RKO (cell line): ENCODE measurements at places on chromosomes 3 and 15.

DNA sequence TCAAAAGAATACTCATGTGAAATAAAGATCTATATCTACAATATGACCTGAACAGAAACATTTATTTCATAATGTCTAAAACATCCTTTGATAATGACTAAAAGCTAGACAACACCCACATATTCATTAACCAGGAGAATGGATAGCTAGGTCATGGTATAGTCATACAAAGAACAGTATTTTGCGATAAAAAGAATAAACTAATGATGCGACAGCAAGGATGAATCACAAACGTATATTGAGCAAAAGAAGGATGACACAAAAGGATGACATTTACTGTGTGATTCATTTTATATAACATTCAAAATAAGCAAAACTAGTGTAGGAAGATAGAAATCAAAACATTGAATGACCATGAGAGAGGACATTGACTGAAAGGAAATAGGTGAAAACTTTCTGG is 1233.1 kb downstream of the OTOL1 start:
- peak; percentile 79 for DNase-seq

- peak; percentile 55 for DNase-seq
Measured at GRCh38 chr15:62769604-62770003, 272.9 kb upstream of the TPM1 start.

DNA sequence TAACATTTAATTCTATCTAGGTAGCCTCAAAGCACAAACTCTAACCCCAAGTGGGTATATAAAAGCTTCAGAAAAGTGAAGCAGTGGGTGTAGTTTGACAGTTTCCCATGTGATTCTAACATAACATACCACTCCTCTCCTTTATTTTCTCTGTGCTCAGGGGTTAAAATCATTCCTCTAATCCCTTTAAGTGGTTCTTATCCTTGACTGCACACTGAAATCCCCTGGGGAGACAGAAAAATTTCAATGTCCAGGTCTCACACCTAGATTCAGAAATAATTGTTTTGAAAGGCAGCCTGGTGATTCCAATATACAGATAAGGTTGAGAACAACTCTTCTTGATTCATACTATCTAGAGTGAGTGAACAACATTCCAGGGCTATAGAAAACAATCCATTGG is 986.4 kb downstream of the ROBO1 start:
- DNase-seq: no peak

- DNase-seq: no peak
Measured at GRCh38 chr15:28117432-28117990, 18.4 kb upstream of the OCA2 start.

GRCh38 chr3:50806806-50807205 is 132.1 kb downstream of the DOCK3 start:
- no peak for DNase-seq

GRCh38 chr15:62895139-62895866 is 147.2 kb upstream of the TPM1 start:
- DNase-seq: no peak

- no peak for DNase-seq
Measured at GRCh38 chr15:81315452-81316175, 8.3 kb downstream of the STARD5 start.

DNA sequence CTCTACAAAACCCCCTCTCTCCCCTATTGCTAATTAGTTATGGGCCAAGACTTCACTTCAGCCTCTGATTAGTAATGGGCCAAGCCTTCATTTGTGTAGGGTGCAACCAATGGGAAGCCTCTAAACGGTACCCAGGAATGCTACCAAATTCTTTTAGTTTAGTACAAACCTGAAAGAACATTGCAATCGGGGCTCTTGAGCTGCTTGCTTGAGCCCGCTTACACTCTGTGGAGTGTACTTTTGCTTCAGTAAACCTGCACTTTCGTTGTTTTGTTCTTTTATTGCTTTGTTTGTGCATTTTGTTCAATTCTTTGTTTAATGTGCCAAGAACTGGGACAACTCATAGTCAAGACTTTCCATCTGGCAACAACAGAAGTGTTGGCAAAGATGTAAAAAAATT is 26.2 kb downstream of the DNAAF4 start:
- no peak for DNase-seq

DNA sequence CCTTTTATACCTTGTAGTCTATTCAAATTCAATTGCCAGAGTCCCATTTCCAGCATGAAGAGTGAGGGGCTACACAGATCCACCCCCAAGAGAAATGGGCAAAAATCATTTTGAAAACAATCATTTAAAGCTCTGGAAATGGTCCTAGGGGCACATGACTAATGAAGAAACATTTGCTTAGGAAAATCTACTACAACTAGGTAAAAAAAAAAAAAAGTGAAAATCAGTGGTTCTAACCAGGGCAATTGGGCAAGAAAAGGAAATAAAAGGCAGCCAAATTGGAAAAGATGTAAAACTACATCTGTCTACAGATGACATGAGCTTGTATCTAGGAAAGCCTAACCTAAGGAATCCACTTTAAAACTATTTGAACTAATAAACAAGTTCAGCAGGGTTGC is 9.4 kb downstream of the IMPG2 start:
- no peak for DNase-seq

DNA sequence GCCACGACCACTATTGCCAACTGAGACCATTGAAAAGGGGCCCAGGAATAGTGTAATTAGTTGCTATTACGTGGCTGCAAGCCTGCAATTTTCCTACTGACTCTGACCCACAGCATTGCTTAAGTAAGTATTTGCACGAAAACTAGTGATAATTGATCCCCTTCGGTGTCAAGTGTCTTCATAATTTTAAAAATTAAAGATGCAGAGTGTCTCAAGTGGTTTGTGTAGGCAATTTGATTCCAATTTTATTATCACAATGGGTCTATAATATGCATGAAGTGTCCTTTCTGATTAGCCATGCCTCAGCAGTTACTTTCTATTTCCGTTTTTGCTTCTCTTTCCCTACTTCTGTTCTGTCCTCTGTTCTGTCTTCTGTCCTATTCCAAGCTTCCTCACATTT is 259.2 kb downstream of the C3orf38 start:
- no peak for DNase-seq

- no peak for DNase-seq
Measured at GRCh38 chr3:95615592-95616310, 1198.6 kb upstream of the EPHA6 start.

- no peak for DNase-seq
Measured at GRCh38 chr3:153752405-153753027, 368.7 kb upstream of the ARHGEF26 start.

- no peak for DNase-seq
Measured at GRCh38 chr3:129979905-129980304, 5.4 kb downstream of the TRH start.

- DNase-seq: no peak
Measured at GRCh38 chr3:175066617-175067415, 207.7 kb downstream of the NAALADL2 start.

DNA sequence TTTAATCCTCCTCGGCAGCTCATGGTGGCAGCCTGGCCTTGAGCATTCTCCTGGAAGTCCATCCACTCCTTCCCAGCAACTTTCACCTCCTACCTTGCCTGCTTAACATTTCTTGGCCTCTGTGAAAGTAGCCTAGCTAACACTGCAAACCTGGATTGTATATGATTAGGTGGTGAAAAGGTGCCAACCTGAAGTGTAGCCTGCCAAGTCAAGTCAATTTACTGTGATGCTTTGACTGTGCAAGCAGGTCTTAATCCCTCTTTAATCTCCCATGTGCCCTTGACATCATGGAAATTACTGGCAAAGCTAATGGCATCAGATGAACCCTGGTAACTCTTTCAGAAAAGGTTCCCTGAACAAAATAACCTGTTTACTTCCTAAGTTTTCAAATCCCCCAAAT is 169.7 kb upstream of the NR2F2 start:
- DNase-seq: no peak

DNA sequence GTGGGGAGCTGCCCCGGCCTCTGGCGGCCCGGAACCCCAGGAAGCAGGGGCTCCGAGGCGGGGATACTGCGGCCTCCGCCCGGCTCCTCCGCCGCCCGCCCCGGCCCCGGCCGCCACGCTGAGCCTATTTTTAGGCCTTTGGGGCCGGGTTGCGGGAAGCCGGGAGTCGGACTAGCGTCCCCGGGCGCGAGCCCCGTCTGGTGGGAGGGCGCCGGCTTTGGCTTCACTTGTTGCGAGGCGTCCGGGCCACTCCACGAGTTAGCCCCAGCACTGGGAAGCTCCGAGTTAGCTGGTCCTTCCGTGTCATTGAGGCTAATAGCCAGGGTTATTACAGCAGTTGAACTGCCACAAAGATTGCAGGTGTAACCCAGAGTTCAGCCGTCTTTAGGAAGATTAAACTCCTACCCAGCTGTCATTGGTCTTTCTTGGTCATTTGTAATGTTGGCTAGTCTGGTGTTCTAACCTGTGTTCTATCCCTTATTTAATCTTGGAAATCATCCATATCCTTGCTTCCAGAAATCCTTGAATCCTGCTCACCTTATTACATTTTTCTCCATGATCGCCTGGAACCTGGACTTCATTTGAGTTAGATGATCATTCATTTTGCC is 791 bp downstream of the GYG1 start:
- peak; percentile 51 for DNase-seq

DNA sequence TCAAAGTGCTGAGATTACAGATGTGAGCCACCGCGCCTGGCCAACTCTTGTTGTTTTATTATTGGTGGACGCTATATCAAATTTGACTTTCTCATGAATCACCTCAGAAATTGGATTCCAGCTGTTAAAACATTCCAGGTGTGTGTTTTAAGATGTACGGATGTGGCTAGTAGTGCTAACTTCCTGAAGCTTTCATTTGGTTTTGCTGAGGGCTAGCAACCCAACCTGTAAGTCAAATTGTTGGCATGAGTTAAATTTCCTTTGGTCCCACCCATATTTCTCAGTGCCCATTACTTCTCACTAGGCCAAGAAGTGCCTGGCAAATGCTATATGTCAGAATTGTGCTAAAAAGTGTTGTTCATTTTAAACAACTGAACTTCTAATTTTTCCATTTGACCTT is 13.1 kb upstream of the KAT2B start:
- no peak for DNase-seq

- DNase-seq: peak; percentile 31
Measured at GRCh38 chr3:178419071-178419470, 117.2 kb upstream of the KCNMB2 start.

DNA sequence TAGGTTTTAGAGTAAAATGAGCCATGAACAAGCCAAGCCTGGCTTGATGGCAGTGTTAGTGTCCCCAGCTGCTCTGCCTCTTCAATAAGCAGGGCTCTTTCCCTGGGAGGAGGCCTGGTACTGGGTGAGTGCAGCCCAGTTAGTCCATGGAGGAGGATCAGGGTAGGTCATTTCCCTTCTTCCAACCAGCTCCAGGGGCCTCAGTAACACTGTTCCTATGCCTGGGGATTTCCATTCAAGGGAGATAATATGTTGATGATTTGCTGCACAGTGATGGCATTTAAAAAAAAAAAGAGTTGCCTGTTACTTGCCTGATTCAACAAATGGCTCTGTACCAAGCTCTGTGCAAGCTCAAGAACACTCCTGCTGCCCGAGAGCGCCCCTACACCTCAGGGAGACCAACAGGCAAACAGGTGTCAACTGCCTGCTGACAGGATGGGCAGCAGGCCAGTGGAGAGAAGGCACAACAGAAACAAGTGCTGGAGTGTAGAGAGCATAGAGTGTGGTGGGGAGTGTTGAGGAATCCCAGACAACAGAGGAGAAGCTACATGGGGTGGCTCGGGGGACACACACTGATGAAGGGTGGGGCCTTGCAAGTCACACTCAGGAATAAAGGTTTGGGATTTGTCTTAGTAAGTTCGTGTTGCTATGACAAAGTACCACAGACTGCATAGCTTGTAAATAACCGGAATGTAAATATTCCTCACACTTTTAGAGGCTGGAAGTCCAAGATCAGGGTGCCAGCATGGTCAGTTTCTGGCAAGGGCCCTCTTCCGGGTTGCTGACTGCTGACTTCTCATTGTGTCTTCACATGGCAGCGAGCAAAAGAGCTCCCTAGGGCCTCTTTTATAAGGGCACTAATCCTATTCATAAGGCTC is 78.6 kb upstream of the PXYLP1 start:
- no peak for DNase-seq

DNA sequence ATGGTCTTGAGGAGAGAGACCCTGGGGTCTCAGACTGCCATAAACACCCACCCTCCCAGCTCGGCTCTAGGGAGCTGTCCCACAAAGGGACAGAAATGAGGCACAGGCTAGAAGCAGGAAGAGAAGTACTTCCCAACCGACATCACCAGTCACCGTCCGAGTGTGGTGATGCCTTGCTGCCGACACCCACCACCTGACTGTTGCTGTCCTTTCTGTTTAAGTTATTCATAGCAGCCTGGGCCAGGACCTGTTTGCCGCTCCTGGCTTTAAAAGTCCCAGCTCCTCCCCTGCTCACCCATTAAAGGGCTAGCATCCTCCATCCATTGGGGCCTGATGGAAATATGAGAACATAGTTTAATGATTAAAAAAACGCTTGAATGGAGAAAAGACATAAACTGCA is 13.2 kb upstream of the SPG11 start:
- no peak for DNase-seq

DNA sequence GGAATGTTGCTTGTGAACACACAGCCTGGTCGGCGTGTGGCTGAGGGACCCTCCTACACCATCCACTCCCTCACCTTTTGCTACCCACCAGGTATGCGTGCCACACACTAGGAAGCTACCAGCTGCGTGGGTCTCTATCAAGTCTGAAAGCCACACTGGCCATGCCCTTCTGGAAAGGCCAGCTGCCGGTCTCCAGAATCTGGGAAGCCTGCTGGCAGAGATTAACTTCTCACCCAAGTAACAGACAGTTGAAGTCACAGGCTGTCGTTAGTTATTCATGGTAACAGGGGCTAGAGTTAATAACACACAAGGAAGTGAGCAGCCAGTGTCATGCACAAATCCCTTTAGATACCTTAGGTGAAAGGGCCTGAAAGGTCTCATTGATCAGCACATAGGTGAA is 48.1 kb downstream of the SUSD5 start:
- no peak for DNase-seq

DNA sequence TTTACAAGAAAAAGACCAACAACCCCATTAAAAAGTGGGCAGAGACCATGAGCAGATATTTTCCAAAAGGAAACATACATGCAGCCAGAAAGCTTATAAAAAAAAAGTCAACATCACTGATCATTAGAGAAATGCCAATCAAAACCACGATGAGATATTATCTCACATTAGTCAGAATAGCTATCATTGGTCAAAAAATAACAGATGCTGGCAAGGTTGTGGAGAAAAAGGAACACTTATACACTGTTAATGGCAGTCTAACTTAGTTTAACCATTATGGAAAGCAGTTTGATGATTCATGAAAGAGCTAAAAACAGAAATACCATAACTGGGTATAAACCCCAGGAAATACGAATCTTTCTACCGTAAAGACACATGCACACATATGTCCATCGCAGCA is 76.3 kb downstream of the SUCNR1 start:
- no peak for DNase-seq

GRCh38 chr3:42822828-42823227 is 13.6 kb downstream of the ACKR2 start:
- no peak for DNase-seq

DNA sequence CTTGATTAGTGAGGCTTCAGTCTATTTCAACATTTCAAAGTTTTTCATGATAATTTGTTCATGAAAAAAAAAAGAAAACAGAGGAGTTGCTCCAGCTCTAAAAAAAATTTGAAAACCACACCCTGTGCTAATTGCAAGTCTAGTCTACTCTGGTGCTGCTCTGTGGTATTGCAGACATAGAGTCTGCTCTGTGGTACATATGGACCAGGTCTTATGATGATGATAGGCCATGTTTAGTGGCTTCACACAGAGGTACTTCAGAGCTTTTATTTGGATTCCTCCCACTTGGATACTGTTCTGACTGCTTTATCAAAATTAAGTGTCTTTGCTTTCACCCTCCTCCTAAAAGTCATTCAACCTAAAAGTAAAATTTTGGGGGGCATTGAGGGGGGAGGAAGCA is 160.8 kb downstream of the ALCAM start:
- no peak for DNase-seq

- DNase-seq: no peak
Measured at GRCh38 chr3:150635076-150635475, 32.0 kb downstream of the SELENOT start.
